ENCODE measurements at places on chromosomes 1 and 21. TPM values are rescaled to one million over a fixed set of nuclear protein-coding genes. Genes with fewer than 3 reads are reported as not detected.
A peak's percentile ranks its signal among the peaks of the same experiment; 100 is the strongest.

- no peak for DNase-seq
These were observed 24.1 kb upstream of the NPHP4 start for GRCh38 chr1:6016191-6016865.

DNA sequence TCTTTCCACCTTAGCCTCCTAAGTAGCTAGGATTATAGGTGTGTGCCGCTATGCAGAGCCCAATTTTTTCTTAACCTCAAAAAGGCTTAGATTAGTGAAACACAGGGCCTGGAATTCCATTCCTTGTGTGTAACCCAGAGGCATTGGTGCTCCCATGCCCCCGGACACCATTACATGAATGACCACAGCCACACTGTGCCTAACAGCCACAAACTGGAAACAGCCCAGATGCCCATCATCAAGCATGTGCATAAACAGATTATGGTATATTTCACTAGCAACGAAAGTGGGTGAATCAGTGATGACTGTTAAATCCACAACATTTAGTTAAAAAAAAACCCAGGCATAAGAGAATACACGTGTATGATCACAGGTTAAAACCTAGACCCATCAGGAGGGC, 24.4 kb downstream of the ADAM30 start:
- no peak for DNase-seq

- DNase-seq: no peak
These were observed 222.4 kb upstream of the JUN start for GRCh38 chr1:59006289-59006658.

Gene F13B
- 2.3 TPM for total RNA-seq

DNA sequence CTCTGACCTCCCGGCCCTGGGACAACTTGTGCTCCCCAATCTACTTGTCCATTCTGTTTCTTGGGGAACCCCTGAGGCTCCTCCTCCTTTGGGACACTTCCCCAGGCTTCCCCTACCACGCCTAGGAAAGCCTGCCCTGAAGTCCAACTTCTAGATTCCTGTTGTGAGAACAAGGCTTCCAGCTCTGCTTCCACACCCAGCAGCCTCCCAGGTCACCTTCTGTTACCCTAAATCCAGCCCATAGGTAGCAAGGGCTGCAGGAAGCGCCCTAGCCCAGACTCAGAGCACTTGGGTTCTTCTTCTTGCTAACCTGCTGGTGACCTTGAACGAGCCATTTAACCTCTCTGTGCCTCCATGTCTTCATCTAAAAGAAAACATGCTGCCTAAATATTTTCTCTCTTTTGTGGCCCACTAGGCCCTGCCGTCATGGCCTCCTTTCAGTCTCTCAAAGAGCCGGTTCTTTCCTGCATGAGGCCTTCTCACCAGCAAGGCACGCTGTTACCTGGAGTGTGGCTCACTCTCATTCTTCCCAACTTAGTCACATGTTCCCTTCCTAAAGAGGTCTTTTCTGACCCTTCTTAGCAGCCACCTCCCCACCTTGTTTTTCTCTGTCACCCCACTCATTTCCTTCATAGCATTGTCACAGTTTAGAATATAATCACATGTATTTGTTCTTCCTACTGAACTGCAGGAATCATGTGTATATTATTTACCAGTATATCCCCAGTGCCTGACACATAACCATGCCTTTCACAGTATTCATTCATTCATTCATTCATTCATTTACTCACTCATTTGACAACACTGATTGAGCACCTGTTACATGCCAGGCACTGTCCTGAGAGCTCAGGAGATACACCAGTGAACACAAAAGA, 1.4 kb downstream of the CAPN2 start:
- no peak for DNase-seq

Gene PGLYRP4
- total RNA-seq: not detected

DNA sequence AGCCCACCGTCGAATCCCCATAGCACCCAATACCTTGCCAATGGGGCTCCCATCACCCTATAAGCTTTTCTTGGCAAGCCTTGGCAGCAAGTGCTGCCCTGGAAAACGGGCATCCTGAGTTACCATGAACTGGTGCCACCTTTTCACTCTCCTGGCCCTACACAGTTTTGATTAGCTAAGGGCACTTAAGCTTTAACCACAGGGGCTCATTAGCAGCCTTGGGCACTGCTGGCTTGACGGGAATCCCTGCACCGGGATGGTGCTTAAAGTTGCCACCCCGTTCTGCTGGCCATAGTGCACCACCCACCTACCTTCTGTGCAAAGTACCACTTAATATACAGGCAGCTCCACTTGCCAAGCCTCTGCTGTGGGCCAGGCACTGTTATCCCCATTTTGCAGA, 13.7 kb downstream of the PARS2 start:
- no peak for DNase-seq

GRCh38 chr1:215141460-215141859, 58.9 kb downstream of the KCNK2 start:
- DNase-seq: no peak

Gene CHAF1B
- 2.2 TPM for total RNA-seq

GRCh38 chr1:73577206-73577605, 620.8 kb downstream of the LRRIQ3 start:
- DNase-seq: no peak

DNA sequence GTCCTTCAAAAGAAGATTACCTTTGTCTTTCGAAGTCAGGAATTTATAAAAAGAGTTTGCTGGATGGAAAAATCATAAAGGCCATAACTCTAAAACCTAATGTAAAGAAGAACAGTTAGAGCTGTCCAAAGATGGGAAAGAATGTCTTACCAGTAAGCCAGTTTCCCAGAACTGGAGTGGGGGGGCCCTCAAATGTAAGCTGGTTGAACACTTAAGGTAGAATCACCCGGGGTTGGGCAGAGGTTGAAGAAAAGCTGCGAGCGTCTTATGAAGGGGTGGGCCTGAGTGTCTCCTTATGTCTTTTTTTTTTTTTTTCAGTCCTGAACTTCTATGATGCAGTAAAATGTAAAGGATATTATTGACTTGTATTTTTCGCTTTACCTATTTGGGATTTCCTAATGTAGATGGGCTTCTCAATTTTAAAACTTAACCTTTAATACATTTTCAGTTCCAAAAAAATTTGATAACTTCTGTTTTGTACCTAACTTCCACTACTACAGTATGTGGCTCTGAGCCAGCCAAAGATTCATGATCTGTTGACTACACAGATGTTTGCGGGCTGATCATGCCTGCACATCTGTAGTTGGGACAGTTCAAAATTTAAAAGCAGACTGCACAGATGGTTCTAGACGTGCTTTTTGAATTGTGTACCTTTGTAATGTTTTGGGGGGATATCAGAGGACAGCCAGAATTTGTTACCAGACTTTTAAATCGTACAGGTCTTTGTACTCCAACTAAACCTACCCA, 43.6 kb downstream of the NFYC start:
- DNase-seq: no peak

Gene SEC16B
- 7.3 TPM for total RNA-seq

Gene ESRRG
- total RNA-seq: 5.4 TPM

Gene ZBTB8A
- 7.3 TPM for total RNA-seq

GRCh38 chr21:39265603-39266002, 47.8 kb downstream of the BRWD1 start:
- no peak for DNase-seq

DNA sequence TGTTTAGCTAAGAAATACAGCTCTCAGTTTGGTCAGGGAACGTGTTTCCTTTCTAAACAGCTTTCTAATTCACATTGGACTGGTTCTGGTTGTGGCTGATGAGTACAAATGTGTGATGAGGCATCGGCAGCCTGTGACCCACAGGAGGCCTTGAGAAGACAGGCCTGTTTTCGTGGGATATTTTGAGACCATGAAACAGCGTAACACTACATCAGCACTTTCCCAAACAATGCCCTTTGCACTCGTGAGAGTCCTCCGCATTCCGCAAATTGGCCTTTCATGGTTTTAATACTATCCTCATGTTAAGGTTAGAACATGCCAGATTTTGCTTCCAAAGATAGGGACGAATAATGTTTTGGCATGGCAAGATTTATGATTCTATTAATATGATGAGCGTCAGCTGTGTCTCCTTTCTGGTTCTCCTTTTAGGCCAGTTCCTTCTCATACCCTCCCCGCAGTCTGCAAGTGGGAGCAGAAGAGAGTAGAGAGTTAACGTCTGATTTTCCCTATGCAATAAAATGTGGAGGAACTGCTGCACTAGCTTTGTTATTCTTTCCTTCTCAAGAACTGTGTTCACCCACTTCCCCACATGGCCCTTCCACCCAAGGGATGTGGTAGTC, 84.3 kb upstream of the L1TD1 start:
- DNase-seq: no peak

DNA sequence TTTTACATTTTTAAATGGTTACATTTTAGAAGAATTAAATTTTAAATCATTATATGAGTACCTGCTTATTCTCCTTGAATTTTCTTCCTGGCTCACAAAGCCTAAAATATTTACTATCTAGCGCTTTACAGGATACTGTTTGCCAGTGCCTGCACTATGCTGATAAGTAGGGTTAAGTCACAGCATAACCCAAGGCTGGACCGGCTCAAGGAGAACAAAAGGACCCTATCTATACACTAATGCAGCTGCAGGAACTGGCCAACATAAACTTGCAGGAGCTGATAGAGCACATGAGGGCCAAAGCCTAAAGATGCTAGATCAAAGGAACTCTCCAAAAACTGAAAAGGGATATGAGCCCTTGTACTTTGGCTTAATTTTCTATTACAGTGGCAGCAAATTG, 1086.9 kb upstream of the TMPRSS15 start:
- DNase-seq: no peak

- DNase-seq: no peak
These were observed 24.5 kb downstream of the PLEKHM2 start for GRCh38 chr1:15708486-15709137.

DNA sequence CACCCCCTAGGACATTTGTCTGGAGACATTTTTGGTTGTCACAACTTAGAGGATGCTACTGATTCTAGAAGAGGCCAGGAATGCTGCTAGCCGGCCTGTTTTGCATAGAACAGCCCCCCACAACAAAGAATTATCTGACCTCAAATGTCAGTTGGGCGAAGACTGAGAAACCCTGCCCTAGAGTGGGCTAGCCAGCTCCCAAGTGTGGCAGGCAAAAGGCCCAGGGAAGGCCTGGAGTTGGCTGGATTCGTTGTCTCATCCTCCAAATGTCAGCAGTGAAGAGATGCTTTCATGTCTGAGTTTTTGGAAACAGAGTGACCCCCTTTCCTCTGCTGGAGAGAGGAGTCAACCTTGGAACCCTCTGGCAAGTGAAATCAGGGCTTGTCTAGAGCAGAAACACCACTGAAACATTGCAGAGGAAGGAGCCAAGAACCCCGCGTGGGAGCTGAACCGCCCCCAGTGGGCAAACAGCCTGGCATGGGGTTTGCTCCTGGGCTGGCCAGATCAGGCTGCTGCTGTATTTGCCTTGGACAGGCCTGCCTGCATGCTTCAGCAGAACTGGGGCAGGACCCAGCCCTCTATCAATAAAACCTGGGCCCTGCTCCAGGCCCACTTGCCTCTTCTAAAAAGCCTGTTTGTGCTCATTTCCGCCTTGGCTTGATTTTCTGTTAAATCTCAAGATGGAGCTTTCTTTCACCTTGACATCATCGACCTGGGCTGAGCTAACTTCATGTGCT, 32.9 kb downstream of the RASSF5 start:
- peak; percentile 89 for DNase-seq

Gene CD1B
- total RNA-seq: not detected

Gene GJA8
- total RNA-seq: not detected

GRCh38 chr1:95057351-95057750, 15.4 kb downstream of the ALG14 start:
- no peak for DNase-seq

Gene DYRK3
- 17.6 TPM for total RNA-seq

Data from mucosa of gallbladder (tissue), 1 donor.